ENCODE measurements at places on chromosomes 7 and 10. TPM values are rescaled to one million over a fixed set of nuclear protein-coding genes. Genes with fewer than 3 reads are reported as not detected.

- no peak for DNase-seq
These were observed 44.1 kb downstream of the VTI1A start for GRCh38 chr10:112491144-112491543.

GRCh38 chr10:61640856-61641255, 21.9 kb upstream of the CABCOCO1 start:
- no peak for DNase-seq

Gene ITPRID1
- not detected for total RNA-seq

DNA sequence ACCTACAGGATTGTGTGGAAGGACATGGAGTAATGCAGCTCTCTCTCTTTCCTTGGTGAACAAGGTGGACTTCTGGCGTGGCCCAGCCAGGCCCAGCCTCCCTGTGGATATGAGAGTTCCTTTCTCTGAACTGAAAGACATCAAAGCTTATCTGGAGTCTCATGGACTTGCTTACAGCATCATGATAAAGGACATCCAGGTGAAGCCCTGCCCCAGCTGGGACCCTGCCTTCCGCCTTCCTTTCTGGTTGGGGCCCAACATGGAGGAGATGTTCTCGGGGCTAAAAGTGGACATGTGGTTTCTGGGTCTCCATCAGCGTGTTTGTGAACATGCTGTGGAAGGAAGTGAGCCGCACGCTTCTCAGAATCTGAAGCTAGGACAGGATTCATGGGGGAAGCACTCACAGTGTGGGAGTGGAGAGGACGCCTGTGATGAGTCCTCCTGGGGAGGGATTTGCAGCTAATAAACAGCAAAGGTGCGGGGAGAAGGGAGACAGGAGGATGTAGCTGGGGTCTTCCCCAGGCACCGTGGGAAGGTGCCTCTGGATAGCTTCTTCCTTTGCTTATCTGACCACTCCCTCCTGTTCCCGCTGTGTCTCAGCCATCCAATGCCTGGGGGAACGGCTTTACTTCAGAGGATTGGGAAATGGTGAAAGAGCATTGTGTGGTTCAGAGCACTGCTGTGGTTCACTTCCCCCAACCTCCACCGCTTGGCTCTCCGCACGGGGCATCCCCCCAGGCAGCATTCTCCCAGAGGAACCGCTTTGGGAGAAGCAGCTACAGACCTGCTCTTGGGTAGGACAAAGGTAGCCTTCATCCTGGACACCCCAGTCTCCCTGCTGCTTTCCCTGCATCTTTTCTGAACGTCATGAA, 5.5 kb downstream of the CPA5 start:
- DNase-seq, result peak; percentile 56

Gene METTL27
- 5.1 TPM for total RNA-seq

Gene MBL2
- not detected for total RNA-seq

- DNase-seq, result no peak
These were observed 183.4 kb downstream of the PRKG1 start for GRCh38 chr10:51257511-51258248.

Gene MYH16
- not detected for total RNA-seq

DNA sequence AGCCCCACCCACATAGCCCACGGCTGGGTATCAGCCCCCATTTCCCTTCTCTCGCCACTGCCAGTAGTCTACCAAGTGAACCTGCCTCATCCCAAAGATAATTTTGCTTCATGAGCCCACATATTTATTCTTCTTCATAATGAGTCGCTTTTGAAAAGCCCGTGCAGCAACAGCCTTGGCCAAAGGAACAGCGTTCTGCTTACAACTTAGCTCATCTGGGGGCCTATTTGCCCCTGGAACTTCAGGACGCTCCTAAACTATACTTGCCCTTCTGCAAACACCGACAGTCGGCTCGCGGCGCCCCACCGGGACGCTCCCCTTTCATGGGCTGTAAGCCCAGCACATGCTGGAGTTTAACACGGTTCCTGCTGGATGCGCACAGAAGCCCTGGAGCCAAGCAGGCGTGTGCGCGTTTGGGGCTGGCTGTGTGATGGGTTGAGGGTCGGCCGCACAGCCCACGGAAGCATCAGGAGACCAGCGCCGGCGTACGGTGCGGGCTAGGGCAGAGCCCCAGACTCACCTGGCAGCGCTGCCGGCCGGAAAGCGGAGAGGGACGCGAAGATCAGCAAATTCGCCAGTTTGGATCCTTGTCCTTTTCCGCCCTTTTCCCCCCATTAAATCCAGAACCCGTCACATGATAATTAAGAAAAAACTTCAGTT, 370 bp downstream of the TMEM60 start:
- DNase-seq, result no peak

Gene STAG3
- total RNA-seq, result 1.2 TPM

DNA sequence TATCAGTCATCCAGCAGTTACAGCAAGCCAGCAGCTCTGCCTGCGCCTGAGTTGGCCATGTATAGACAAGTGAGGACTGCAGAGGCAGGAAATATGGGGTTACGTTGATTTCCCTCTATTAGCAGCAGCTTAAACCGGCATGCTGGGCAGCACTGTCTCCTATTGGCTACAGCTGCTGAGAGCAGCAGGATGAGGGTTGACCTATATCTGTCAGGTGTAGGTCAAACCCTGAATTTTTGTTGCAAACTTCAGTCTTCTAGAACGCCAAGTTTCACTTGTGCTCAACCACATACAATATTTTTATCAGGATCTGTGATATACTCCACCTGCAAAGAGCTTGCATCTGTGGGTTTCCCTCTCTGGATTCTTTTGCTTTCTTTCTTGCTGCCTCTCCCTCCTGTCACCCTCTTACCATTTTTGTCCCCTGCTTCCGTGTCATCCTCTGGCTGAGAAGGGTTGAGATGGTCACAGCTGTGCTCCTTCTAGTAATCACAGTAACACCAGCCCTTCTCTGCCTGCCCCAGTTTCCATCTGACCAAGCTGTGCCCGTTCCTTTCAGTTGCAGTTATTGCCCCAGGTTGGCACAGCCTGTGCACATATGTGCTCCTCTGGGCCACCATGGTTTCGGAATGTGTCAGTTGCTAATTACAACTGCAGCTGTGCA, 23.8 kb upstream of the GLCCI1 start:
- no peak for DNase-seq

DNA sequence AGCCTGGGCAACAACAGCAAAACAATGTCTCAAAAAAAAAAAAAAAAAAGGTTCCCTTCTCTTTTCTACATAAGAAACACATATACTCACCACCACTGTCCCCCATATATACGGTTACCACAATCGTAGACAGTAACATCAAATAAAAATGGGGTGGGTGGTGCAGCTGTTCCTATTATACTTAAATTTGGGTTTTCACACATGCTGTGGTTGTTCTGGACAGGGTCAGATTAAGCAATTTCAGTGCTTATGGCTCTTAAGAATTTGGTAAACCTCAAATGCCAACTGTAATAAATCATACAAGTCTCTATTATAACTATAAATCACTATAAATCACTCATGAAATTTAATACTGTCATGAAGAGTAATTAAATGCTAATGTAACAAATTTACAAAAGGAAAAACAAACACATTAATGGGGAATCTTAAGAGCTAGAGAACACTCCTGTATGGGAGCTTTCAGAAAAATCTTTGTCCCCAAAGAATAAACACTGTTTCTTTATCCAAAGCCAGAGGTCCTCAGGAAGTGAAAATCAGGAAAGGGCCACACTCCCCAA, 143.6 kb downstream of the GLI3 start:
- DNase-seq, result no peak

Gene CCL24
- total RNA-seq, result not detected

GRCh38 chr10:78589687-78590086, 479.1 kb upstream of the ZMIZ1 start:
- DNase-seq, result no peak

- no peak for DNase-seq
These were observed 146.7 kb upstream of the KLF14 start for GRCh38 chr7:130880668-130881067.

GRCh38 chr10:14612873-14613587, 161.7 kb downstream of the FAM107B start:
- DNase-seq, result no peak

Gene SLC26A3
- total RNA-seq, result not detected

GRCh38 chr10:3420527-3421469, 248.2 kb upstream of the PITRM1 start:
- DNase-seq, result no peak

Gene TEX36
- total RNA-seq, result not detected

DNA sequence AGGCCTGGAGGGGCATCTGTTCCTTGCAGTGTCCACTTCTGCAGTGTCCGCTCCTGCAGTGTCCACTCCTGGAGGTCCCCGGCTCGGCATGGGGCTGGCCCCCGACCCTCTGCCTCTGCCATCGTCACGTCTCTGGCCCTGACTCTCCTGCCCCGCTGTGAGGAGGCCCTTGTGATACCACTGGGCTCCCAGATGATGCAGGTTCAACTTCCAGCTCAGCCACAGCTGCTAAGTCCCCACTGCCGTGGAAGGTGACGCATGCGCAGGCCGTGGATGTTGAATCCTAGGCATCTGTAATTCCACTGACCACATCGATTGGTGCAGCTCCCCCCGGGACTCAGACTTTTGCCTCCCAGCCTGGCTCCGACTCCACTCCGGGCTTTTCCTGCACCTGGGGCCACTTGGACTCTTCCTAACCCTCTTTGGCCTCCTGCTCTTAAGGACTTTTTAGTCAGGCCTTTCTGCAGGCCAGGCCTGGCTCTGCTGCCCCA, 95.1 kb downstream of the GLRX3 start:
- peak; percentile 67 for DNase-seq

Gene ZNF37A
- 15.9 TPM for total RNA-seq

DNA sequence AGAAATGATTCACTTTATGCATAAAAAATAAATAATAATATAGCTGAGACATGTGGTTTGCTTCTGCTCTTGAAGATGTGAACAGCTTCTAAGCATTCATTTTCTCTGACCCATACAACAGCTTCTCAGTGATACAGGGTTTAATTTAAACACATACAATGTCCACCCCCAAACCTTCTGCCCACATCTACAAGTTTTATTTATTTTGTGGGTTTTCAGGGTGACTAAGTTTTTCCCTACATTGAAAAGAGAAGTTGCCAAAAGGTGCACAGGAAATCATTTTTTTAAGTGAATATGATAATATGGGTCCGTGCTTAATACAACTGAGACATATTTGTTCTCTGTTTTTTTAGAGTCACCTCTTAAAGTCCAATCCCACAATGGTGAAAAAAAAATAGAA, 17.2 kb downstream of the INHBA start:
- DNase-seq, result no peak

Gene GNG11
- total RNA-seq, result 22.7 TPM

- DNase-seq, result peak; percentile 87
These were observed 15.8 kb upstream of the BNIP3 start for GRCh38 chr10:131997366-131998049.

Gene PAPOLB
- 0.24 TPM for total RNA-seq

- DNase-seq, result no peak
These were observed 337.4 kb downstream of the CRPPA start for GRCh38 chr7:16083931-16084330.

GRCh38 chr10:3186368-3186767, 13.8 kb upstream of the PITRM1 start:
- DNase-seq, result no peak

DNA sequence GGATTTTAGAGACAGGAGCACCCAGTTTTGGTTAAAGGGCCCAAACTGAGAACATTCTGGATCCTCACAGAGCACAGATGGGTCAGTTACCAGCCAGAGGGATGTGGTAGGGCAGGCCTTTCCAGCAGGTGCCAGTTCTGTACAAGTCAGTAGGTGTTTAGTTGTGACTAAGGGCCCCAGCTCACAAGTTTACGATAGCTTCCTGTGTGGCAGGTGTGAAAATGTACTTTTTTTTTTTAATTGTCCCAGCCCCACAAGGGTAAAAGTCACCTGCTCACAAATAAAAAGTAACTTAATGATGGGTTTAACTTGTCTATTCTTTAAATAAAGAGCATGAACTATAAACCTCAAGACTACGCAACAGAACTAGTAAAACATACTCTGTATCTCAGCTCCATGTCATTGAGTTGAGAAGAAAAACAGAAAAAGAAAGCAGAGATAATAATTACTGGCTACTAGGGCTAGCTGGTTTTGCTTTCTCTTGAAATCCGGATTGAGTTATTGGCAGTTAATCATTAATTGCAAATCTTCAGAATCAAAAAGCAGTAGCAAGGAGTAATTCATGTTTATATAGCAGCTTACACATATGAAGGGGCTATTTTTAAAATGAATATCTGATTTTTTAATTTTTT, 15.4 kb downstream of the NFE2L3 start:
- no peak for DNase-seq

Gene NPTX2
- 1.8 TPM for total RNA-seq

GRCh38 chr10:70509757-70510147, 31.2 kb downstream of the PALD1 start:
- DNase-seq, result no peak

Gene PTEN
- 144 TPM for total RNA-seq

- DNase-seq, result no peak
These were observed 144.5 kb downstream of the LRMDA start for GRCh38 chr10:75575940-75576339.

Measured in posterior vena cava (tissue), 2 donors.